ENCODE measurements at places on chromosomes 12 and 14. TPM values are rescaled to one million over a fixed set of nuclear protein-coding genes. Genes with fewer than 3 reads are reported as not detected.

Gene RPL10L
- not detected for total RNA-seq

Gene VRTN
- not detected for total RNA-seq

Gene MAP3K9
- 6.5 TPM for total RNA-seq

Gene HNF1A
- total RNA-seq: not detected

Gene RNF212B
- total RNA-seq: not detected

Gene HOXC10
- not detected for total RNA-seq

Gene CPSF2
- 75.5 TPM for total RNA-seq

Gene FOXM1
- 155 TPM for total RNA-seq

Gene ERP27
- total RNA-seq: 5.4 TPM

Gene HRK
- not detected for total RNA-seq

Gene TBC1D30
- total RNA-seq: 0.47 TPM

Gene BICD1
- total RNA-seq: 22.6 TPM

Gene KRT85
- total RNA-seq: not detected

Gene DDX51
- 30.5 TPM for total RNA-seq

Gene CLEC12A
- total RNA-seq: 1.6 TPM

Gene GPRC5A
- not detected for total RNA-seq

Gene KRT72
- total RNA-seq: not detected

Gene NPAS3
- total RNA-seq: not detected

Gene KCNMB4
- total RNA-seq: 0.32 TPM

Gene MSRB3
- total RNA-seq: not detected

Gene PTPRO
- total RNA-seq: 0.26 TPM

Gene DNAJC22
- total RNA-seq: 0.05 TPM

Gene CLEC2D
- 355 TPM for total RNA-seq

Gene PALS1
- 4.9 TPM for total RNA-seq

Gene GPR137C
- total RNA-seq: 0.73 TPM

Gene LRP1
- total RNA-seq: 0.85 TPM

Gene GRIP1
- 1.9 TPM for total RNA-seq

Gene CLEC4D
- total RNA-seq: not detected

Gene NEMP1
- 66.1 TPM for total RNA-seq

Gene C14orf132
- total RNA-seq: 0.33 TPM

Gene TAS2R8
- total RNA-seq: not detected

Gene MORN3
- total RNA-seq: 0.54 TPM

Gene NGB
- total RNA-seq: not detected

Gene TSPAN19
- total RNA-seq: not detected

Gene NR2C1
- 35.5 TPM for total RNA-seq

Gene ADCY6
- total RNA-seq: 0.15 TPM

Gene NTN4
- not detected for total RNA-seq

Gene BCAT1
- 18.9 TPM for total RNA-seq

Gene RNASE7
- not detected for total RNA-seq

Gene REM2
- total RNA-seq: 0.93 TPM

Gene RHEBL1
- total RNA-seq: 15.1 TPM

Gene AQP2
- not detected for total RNA-seq

Gene KLRD1
- total RNA-seq: 95.9 TPM

Gene HOXC12
- total RNA-seq: not detected

Gene MIP
- total RNA-seq: not detected

Measured in activated CD8-positive, alpha-beta memory T cell treated with anti-CD3 and anti-CD28 coated beads, Interleukin-2, amount 10 ng/mL, durations not matched to agents 7 days and 5 days (primary cell).